ENCODE measurements at places on chromosomes 2 and 18.

DNA sequence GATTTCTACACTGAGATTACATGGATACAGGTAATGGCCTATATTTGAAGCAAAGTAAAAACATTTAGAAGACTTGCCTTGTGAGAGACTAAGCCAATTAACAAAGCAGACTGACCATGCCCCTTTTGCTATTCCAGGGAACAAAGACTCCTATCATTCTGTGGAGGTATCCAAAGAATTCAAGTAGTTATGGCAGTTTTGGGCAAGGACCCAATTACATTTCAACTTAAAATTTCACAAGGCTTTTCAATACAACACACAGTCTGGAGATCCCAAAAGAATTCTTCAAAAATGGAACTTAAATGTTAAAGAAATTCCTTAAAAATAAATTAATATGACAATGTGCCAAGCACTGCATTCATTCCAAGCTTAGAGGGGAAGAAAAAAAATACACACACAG lies 109.2 kb upstream of the CHRNA1 start:
- DNase-seq = no peak

DNA sequence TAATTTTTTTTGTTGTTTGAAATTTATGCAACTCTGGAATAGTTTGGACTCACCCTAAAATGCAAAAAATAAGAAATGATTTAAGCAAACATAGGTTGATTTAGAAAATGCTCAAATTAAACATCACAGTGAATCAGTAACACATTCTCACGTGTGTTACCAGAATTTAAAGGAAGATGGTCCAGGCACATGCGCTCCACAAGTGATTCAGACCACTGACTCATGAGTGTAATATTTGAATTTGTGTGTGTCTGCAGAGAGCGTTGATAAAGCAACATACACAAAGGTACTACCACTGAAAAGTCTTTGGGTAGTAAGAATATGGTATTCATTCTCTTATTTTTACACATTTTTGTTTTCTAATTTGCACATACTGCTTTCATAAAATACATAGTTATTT lies 7.9 kb downstream of the SS18 start:
- peak; percentile 76 for DNase-seq

DNA sequence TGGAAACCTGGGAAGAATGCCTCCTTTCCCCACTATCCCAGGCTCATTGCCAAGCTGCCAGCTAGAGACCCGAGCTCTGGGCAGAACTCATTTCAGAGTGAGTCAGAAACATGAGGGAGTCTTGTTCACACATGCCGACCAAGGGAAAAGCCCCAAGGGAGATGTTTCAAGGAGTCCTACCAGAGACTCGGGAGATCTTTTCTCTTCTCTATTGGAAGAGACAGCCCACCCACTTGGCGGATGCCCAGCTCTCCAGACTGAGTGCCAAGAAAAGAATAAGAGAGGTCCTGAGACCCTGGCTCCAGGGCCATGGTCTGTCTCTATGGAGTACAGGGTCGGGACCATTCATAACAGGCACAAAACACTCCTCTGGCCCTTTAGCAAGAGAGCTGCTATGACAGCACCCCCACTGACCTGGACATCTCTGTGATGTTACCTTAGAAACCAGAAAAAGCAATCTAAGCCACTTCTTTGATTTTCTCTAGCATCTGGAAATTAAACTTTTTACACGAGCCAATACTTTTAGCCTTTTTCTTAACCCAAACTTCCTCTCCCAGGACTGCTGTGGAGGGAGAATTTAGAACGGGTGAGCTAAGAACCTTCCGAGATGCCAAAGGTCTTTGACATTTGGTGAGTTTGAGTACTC lies 18.5 kb upstream of the IGFBP5 start:
- DNase-seq = peak; percentile 76

GRCh38 chr2:157952558-157952957 lies 76.4 kb upstream of the ACVR1 start:
- DNase-seq = no peak

DNA sequence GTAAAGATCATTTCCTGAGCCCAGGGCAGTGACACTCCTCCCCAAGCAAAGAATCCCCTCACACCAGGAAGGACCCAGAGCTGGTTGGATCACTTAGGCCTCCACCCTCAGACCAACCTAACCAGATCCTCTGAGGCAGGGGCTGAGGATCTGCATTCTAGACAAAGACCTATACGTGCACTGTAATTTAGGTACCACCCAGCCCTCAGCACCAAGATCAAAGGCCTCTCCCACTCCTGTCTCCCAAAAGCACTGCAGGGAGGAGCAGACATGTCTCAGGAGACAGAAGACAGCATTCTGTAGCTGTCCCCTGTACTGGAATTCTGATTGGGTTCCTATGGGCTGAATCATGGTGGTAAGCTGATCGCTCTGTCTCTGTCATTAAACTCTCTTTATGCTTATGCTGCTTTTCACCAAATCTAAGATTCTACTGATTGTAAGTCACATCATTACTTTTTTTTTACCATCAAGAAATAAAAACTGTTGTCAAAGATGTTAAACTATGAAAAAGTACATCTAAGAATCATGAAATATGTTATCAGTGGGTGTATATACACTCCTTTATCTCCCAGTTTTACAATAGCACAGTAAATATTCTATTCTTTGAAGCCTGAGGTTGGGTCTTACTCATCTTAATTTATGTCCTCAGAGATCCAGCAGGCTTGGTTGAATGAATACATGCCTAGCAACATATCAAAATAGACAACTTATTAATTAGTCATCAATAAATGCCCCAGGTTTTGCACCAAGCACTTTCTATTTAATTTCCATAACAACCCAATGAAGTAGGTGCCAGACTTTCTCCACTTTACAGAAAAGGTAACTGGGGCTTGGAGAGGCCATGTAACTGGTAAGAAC lies 28.3 kb downstream of the MCFD2 start:
- DNase-seq = peak; percentile 79

DNA sequence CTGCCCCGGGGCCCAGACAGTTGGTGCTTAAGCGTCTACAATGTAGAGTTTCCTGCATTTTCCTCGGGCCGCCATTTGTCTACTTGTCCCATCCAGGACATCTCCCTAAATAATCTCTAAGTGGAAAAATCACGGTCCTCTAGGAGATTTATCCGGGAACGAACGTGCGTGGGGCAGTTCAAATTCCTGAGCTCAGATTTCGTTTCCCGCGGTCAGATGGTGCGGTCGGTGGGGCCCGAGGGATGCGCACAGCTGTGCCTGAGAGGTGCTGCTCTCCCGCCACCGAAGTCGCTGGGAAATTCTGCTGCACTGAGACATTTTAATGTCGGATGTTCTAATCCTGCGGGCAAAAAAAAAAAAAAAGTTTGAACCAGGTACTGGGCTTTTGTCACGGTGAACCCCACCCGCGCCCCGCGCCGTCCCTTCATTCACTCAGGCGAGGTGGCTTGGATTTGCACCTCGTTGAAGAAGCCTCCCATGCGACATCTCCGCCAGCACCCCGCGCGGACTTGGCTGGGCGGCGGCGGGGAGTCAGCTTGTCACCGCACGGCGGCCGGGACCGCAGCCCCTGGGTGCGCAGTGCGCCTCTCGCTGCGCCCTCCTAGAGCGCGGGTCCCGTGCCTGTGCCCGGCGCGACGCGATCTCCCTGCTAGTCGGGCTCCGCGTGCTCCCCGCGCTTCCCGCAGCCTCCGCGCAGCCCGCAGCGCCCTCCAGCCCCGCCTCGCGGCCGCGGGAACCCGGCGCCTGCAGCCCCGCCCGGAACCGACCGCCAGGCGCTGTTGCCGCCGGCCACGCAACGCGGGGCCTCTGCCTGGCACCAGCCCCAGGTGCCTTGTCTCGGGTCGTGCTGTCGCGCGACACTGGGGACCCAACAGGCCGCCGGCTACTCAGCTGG lies 191.9 kb upstream of the TCF4 start:
- peak; percentile 64 for DNase-seq

DNA sequence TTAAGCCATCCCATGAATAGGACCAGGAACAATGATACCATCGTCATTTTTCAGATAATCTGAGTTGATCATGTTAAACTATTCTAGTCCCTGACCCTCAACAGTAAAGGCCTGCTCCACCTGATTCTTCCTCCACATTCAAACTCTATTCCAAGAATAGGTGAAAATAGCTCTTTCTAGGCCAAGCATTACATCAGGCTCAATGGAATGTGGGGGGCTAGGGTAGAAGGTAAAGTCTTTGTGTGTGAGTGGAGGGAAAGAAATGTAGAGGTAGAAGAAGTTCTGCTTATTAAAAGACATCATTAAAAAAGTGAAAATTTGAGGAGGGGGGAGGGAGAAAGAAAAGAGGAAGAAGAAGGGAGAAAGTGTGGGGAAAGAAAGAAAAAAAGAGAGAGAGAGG lies 653.3 kb upstream of the PKDCC start:
- no peak for DNase-seq

- no peak for DNase-seq
Measured at GRCh38 chr2:102142829-102143449, 393 bp downstream of the IL1R1 start.

GRCh38 chr2:181948227-181948626 lies 37.4 kb upstream of the PPP1R1C start:
- DNase-seq = peak; percentile 6

DNA sequence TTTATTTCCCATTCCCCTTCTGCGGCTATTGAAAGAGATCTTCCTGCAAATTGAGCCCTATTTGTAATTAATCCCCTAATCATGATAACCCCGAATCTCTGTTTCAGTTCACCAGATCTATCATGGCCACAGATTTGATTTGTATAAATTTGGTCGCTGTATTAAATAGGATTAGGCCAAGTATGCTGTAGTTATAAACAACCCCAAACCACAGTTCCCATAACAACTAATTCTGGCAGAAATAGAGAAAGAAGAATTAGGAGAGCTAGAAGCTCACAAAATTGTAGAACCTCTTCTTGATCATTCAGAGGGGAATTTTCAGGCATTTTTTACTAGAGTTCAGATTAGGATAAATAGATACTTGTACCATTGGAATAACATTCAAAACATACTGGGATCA lies 433.7 kb upstream of the TNP1 start:
- no peak for DNase-seq
